Heart right ventricle (tissue), 16 donors: ENCODE measurements at places on chromosomes 1 and 21. TPM values are rescaled to one million over a fixed set of nuclear protein-coding genes. Genes with fewer than 3 reads are reported as not detected.

Gene ITGB3BP
- 6.1 TPM for total RNA-seq

Gene FMO3
- total RNA-seq = 0.80 TPM

Gene USP24
- total RNA-seq = 43.5 TPM

Gene IGSF9
- total RNA-seq = not detected

Gene SH2D1B
- not detected for total RNA-seq

Gene FCAMR
- not detected for total RNA-seq

Gene PDC
- not detected for total RNA-seq

Gene CAPN9
- not detected for total RNA-seq
